ENCODE measurements at places on chromosomes 6 and 20. TPM values are rescaled to one million over a fixed set of nuclear protein-coding genes. Genes with fewer than 3 reads are reported as not detected.

- no peak for DNase-seq
- H3K27me3 ChIP-seq, result no peaks in the 10 kb centered on the region
- no peaks in the 10 kb centered on the region for H3K36me3 ChIP-seq
- H3K4me3 ChIP-seq, result no peak overlapping the region
Observed at GRCh38 chr20:61599541-61599992, 347.5 kb downstream of the CDH4 start.

GRCh38 chr6:69984506-69984905 lies 118.2 kb downstream of the COL19A1 start:
- H3K27me3 ChIP-seq, result no peaks in the 10 kb centered on the region
- no peak overlapping the region for H3K27ac ChIP-seq
- no peaks in the 10 kb centered on the region for H3K4me1 ChIP-seq
- no peaks in the 10 kb centered on the region for H3K36me3 ChIP-seq
- no peak overlapping the region for H3K4me3 ChIP-seq

GRCh38 chr6:32885698-32886286 lies 31.8 kb downstream of the PSMB9 start:
- H3K36me3 ChIP-seq, result no peaks in the 10 kb centered on the region
- DNase-seq, result no peak
- peak overlapping the region; percentile 24 for H3K27ac ChIP-seq

GRCh38 chr20:49237531-49237930 lies 18.3 kb downstream of the DDX27 start:
- DNase-seq, result no peak
- no peaks in the 10 kb centered on the region for H3K4me1 ChIP-seq
- H3K4me3 ChIP-seq, result no peak overlapping the region
- no peak overlapping the region for H3K27ac ChIP-seq
- H3K27me3 ChIP-seq, result no peaks in the 10 kb centered on the region

- no peaks in the 10 kb centered on the region for H3K4me1 ChIP-seq
- no peaks in the 10 kb centered on the region for H3K27me3 ChIP-seq
- H3K4me3 ChIP-seq, result no peak overlapping the region
- H3K27ac ChIP-seq, result no peak overlapping the region
Observed at GRCh38 chr6:138618168-138618567, 118.9 kb upstream of the NHSL1 start.

Gene SMOC2
- 10.5 TPM for polyA plus RNA-seq

Measured in adrenal gland (tissue), 19 donors.